CD4-positive, alpha-beta memory T cell (primary cell): ENCODE measurements at places on chromosomes 12 and 14. TPM values are rescaled to one million over a fixed set of nuclear protein-coding genes. Genes with fewer than 3 reads are reported as not detected.

- DNase-seq, result no peak
Observed at GRCh38 chr14:74983343-74983742, 19.4 kb upstream of the EIF2B2 start.

DNA sequence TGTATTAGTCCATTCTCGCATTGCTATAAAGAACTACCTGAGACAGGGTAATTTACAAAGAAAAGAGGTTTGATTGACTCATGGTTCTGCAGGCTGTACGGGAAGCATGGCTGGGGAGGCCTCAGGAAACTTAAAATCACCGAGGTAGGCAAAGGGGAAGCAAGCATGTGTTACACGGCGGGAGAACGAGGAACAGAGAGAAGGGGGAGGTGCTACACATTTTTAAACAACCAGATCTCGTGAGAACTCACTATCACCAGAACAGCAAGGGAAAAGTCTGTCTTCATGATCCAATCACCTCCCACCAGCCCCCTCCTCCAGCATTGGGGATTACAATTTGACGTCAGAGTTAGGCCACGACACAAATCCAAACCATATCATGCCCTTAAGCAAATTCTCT lies 13.3 kb upstream of the MAX start:
- no peak for DNase-seq

GRCh38 chr12:91144053-91144452 lies 32.8 kb upstream of the LUM start:
- no peak for DNase-seq

DNA sequence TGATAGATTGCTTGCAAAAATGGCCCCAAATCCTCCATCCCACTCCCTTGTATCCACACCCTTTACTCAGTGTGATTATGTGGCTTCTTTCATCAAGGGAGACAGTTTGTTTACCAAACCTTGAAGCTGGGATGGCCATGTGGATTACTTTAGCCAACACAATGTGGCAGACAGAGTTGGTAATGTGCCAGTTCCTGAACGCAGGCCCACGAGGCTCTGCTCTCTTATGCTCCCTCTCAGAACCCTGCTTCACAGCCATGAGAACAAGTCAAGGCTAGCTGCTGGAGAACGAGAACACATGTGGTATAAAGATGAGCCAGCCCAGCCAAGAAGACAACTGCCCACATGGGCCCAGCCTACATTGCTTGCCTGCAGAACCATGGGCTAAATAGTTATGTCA lies 162.3 kb downstream of the NDUFA12 start:
- DNase-seq, result no peak

GRCh38 chr14:76720382-76720813 lies 40.9 kb upstream of the VASH1 start:
- DNase-seq, result no peak

- DNase-seq, result no peak
Observed at GRCh38 chr12:78470354-78471195, 394.0 kb upstream of the SYT1 start.

DNA sequence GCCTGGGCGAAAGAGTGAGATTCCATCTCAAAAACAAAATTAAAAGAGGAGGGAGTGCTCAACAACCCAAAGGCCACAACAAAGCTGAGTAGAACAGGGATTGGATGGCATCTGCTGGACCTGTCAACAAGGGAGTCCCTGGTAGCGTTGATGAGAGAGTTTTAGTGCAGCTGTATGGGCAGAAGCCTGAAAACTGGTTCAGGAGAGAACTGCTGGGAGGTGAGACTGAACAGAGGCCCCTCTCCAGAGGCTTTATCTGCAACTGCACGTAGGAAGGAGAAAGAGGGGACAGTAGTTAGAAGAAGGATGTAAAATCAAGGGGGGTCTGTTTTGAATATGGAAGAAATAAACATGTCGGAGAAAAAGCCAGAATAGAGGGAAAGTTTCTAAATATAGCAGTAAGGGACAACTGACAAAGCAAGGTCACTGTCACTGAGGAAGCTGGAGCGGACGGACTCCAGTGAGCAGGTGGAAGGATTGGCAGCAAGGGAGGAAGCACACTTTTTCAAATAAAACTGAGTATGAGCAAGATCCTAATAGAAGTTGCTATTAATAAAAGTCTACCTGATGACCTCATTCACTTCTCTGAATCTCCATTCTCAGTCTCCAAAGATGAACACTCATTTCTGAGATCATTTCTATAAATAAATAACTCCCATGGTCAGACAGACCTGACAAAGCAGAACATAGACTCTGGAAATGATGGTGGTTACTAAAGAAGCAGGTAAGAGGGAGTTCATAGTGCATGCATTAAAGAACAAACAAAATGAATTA lies 11.8 kb upstream of the ATF1 start:
- DNase-seq, result no peak

DNA sequence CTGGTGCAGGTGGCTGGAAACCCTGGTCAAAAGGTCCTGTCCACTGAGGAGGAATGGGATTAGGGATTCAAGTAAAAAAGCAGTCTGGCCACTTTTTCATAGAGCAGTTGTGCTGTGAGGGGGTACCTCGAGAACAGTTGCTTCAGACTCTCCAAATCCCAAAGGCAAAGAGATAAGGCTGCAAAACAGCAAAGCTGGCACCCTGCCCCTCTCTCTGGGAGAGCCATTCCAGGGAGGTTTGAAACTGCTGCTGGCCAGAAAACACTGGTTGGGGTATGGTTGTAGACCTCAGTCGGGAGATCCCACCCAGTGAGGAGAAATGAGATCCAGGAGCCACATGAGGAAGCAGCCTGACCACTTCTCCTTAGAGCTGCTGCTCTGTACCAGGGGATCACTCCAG lies 137.3 kb downstream of the CEP83 start:
- DNase-seq, result no peak

GRCh38 chr14:68650404-68650994 lies 142.4 kb downstream of the ZFP36L1 start:
- no peak for DNase-seq

- no peak for DNase-seq
Observed at GRCh38 chr14:104116288-104116755, 22.1 kb upstream of the KIF26A start.

DNA sequence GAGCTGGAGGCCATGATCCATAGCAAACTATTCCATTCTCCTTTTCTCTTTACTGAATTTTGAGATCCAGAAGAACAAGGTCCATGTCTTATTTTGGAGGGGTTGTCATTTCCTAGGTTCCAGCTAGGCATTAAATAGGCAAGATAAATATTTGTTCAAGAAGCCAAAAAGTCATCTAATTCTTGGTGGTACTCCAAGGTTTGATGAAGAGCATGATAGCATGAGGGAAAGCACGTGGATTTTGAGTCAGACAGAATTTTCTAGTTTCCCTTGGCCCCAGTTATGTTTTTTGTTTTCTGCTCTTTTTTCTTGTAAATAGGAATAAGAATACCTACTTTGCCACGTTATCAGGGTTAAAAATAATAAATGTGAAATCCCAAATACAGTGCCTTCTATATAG lies 25.5 kb upstream of the FRMD6 start:
- no peak for DNase-seq

DNA sequence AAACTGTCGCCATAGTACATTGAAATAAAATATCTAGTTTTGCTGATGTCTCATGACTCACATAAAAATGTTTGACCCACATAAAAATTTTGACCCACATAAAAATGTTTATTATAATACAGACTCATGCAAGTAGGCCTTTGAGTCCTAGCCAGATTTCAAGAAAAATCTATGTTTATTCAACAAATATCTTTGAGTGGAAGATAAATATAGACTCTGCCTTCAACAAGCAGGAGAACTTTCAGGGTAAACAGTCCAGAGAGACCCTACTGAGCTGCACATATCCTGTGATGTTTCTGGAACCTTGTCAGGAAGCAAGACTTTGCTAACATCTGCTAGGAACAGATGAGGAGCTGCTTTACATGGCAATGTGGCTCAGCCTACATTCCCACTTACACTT lies 283.1 kb downstream of the MDGA2 start:
- no peak for DNase-seq

GRCh38 chr12:98373025-98373554 lies 142.3 kb upstream of the TMPO start:
- no peak for DNase-seq

GRCh38 chr12:69392179-69392928 lies 32.8 kb downstream of the YEATS4 start:
- DNase-seq, result no peak

ARHGEF25 gene
- total RNA-seq, result 0.47 TPM

LTB4R2 gene
- 18.0 TPM for total RNA-seq

PLEKHG3 gene
- total RNA-seq, result 56.5 TPM

MYF6 gene
- total RNA-seq, result not detected

CRIP2 gene
- 13.0 TPM for total RNA-seq

KCNJ8 gene
- total RNA-seq, result not detected
